Eye (tissue), 1 donor: ENCODE measurements at places on chromosomes 13 and 19.

GRCh38 chr19:7520131-7521051 is 2.0 kb upstream of the MCOLN1 start:
- no peak for DNase-seq

- DNase-seq = peak; percentile 65
Observed at GRCh38 chr19:50214699-50215543, 11.5 kb downstream of the MYH14 start.

GRCh38 chr13:48575031-48575430 is 42.2 kb upstream of the RCBTB2 start:
- DNase-seq = no peak

DNA sequence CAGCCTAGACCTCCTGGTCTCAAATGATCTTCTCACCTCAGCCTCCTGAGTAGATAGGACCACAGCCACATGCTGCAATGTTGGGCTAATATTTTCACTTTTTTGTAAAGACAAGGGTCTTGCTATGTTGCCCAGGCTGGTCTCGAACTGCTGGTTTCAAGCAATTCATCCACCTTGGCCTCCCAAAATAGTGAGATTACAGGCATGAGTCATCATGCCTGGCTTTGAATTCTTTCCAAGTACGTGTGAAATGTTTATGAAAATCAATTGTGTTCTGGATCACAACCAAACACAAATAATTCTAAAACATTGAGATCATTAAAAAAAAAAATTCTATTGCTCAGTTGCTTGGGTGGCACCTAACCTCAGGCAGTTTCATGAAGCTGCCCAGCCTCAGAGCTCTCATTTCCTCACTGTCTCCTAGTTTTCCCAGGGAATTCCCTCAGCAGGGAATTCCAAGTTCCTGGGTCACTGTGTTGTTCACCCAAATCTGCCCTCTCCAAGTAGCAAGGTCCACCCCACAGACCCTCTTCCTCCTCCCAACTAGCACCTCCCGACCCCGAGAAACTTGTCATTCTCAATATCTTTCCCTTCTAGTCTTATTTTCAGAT is 44.8 kb downstream of the ING1 start:
- DNase-seq = no peak

- DNase-seq = peak; percentile 96
Observed at GRCh38 chr19:37905946-37906868, at the start of gene WDR87. TSS of gene WDR87 (minus strand) at chr19:37906594. CDS start at chr19:37898239, 8,355 bp downstream.

DNA sequence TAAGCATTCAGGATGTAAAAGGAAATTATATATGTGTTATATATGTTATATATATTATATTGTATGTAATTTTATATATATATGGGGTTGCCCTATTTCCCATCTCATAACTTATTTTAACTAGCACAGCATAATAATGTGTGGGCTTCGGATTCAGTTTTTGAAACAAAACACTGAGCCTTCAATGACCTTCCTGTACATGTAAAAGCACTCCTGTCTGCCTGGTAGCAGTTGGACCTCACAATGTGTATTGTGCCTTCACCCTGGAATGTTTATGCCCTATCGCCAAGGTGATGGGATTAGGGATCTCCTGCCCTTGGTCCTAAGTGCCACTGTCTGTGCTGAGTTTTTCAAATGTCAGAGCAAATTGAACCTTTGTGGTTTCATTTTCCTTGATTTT is 968.8 kb downstream of the TUBA3C start:
- no peak for DNase-seq

- DNase-seq = peak; percentile 99
Observed at GRCh38 chr19:45691516-45692186, at the start of gene SNRPD2. TSS of gene SNRPD2 (minus strand) at chr19:45691953. CDS start at chr19:45691888, 65 bp downstream.

DNA sequence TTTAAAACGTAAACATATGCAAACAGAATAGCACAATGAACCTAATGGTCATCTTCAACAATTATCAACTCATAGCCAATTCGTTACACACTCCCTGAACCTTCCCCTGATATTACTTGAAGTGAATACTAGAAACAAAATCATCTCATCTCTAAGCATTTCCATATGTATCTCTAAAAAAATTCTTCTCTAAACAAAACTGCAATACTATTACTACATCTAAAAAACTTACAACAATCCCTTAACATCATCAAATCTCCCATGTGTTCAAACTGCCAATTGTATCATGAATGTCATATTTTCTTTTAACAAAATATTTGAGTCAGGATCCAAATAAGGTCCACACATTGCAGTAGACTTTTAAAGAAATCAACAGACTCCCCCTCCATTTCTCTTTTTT is 61.4 kb downstream of the FRY start:
- DNase-seq = no peak

DNA sequence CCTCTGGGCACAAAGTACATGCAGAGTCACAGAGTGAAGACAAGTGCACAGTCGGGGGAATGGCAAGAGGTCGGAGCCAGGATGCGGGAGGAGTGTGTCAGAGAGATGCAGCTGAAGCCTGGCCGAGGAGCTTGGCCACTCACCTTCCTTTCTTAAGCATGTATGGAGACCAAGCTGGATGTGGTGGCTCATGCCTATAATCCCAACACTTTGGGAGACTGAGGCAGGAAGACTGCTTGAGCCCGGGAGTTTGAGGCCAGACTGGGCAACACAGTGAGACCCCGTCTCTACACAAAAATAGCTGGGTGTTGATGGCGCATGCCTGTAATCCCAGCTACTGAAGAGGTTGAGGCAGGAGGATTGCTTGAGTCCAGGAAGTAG is 67.0 kb downstream of the LATS2 start:
- no peak for DNase-seq

DNA sequence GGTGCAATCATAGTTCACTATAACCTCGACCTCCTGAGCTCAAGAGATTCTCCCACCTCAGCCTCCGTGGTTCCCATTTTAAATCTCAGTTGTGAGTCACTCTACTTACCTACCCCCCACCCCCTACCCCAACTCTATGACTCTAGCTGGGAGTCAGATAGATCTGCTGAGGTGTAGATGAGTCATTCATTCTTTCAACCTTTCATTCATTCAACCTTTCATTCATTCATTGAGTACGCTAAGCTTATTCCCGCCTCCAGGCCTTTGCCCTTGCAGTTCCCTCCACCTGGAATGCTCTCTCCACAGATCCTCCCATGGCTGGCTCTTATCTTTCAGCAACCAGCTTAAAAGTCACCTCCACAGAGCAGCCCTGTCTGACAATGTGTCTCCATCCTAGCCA is 1.1 kb upstream of the MAST1 start:
- DNase-seq = peak; percentile 8

DNA sequence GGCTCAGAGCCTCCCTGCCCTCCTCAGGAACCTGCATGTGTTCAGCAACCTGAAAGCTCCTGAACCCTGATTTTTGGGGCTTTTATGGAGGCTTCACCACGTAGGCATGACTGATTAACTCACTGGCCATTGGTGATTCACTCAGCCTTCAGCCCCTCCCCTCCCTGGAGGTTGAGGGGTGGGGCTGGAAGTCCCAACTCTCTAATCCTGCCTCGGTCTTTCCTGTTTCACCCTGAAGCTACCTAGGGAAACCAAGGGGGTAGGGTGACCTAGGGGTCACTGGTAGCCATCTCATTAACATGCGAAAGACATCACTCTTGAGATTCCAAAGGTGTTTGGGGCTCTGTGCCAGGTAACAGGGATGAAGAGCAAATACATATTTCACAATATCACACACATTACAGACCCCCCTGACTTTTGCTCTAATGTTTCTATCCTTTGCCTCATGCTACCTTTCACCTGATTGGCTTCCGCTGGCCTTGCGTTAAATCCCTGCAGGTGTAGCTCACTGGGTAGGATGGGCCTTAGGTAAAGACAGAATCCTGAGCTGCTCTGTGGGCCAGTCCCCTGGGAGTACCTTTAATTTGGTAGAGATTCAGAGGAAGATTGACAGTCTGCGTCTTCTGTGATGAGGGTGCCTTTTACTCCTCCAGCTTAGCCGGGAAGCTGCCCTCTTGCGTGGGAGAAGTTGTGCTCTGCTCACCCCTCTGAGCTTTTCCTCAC is 260.6 kb downstream of the ATP8A2 start:
- DNase-seq = no peak

- peak; percentile 58 for DNase-seq
Observed at GRCh38 chr19:50567052-50567841, 988 bp downstream of the LRRC4B start.

- no peak for DNase-seq
Observed at GRCh38 chr19:55028757-55029156, 9.3 kb downstream of the GP6 start.

- DNase-seq = no peak
Observed at GRCh38 chr19:37353968-37354367, 16.9 kb upstream of the ZNF527 start.

- DNase-seq = no peak
Observed at GRCh38 chr19:44712864-44713515, 14.0 kb downstream of the CEACAM16 start.

DNA sequence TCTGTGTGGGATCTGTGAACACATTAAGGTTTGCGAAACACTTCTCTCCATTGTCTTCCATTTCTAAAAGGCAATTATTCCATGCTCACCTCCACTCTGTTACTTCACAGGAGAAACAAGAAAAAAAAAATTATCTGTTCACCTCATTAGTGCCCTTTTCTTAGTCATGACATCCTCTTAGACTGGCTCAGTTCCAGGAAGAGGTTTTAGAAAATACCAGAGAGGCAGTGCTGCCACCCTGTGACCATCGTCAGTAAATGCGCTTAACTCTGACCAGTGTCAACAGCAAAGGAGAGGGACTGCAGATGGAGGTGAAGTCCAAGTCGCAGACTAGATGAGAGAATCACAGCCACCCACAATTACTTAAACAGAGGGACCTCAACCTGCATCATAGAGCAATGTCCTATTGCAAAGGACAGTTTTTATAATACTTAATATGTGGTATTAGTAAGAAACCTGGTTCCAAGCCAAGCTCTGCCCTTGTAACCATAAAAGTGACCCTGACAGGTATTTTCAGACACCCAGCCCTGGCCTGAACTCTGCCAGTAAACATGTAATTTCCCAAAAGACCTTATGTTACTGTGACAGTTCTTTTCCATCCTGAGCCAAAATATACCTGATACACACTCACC is 19.4 kb downstream of the CEACAM21 start:
- peak; percentile 45 for DNase-seq

- no peak for DNase-seq
Observed at GRCh38 chr19:18933297-18933696, 7.7 kb downstream of the HOMER3 start.

DNA sequence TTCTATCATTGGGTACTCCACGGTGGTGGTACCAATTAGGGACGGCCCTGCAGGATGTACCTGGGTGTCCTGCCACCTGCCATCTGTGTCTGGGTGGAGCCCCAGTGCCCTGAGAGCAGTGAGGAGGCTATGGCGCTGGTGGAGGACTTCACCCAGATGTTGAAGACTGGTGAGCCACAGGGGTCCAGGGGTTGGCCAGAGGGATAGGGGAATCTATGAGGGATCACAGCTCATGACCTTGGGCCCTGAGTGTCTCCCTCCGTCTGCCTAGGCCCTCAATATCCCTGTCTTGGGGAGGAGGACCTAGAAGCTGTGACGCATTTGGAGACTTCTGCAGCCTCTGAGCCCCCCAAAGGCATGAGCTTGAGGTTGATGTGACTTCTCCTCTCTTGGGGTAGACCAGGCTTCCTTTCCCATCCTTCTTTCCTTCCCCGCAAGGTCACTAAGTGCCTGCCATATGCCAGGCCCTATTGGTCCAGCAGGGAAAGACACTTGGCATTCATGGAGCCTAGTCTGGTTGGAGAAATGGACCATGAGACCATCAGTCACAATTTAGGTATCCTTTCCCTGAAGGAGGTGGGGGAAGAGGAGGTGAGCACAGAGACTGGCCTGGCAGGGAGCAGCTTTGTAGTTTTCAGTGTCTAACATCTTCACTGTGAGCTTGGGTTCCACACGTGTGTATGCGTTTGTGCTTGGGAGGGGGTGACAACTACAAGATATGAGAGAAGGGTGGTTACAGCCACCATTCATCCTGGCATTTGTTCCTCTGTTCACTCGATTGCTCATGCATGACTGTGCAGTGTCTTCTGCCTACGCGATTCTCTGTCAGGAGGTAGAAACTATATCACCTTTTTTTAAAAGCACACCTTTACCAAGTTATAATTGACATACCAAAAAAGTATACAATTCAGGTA is 5.1 kb upstream of the MZF1 start:
- no peak for DNase-seq

GRCh38 chr19:10105509-10106099 is 558 bp upstream of the PPAN start:
- no peak for DNase-seq

DNA sequence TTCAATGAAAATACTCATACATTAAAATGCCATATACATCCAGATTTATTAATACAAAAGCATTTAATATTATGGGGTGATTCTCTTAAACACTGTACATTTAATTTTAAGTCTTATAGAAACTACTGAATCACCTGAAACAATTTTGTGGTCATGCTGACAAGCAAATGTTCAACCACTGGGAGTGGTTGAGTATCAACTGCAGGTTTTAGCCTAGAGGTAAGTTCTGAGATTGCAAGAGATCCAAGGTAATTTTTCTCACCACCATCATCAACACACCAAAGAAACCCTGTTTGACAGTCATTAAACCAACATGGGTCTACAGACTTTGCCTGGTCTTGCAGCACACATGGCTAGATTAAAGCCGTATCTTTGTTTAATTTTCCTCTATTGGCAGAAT is 196.3 kb downstream of the LHFPL6 start:
- no peak for DNase-seq

DNA sequence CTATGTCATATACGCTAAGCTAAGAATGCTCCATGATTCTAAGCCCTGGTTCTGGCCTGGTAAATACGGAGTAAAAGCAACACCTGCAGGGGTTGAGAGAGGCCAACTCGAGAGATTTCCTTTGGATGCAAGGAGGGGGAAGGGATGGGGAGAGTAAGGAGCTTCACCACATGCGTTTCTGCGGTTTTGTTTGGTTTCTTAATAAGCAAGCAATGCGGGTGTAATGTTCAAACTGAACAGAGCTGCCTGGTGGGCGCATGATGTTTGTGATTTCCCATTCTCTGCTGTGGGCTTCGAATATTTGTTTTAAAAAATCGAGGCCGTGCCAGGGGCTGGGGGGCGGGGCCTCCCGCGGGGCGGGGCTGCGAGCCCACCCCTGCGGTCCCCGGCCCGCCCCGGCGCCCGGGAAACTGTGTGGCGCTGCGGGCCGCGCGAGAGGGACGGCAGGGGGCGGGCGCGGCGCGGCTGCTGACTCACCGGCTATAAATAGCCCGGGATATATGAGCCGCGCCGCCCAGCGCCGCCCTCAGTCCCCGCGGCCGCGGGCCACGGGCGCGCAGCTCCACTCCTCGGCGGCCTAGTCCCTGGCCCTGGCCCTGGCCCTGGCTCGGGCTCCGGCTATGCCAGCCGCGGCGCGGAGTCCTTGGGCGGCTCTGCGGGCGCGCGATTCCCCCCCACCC is 5.1 kb downstream of the BBC3 start:
- DNase-seq = peak; percentile 96

DNA sequence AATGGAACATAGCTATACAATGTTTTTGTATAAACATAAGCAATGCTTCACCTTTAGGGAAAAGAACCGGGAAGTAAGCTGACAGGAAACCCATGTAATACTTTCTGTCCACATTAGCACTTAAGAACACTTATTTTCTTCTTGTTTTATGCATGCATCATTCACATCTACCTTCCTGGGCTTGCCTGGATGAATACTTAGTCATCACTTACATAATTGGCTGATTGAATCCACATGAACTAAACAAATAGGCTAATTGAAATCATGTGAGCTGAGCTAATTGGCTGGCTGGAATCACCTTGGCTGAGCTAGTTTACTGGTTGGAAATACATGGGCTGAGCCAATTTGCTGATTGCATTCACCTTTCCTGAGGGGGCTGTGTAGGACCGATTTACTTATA is 78.8 kb downstream of the ZNF726 start:
- DNase-seq = no peak
